Daoy (cell line): ENCODE measurements at places on chromosomes 7 and 10.

- peak; percentile 24 for DNase-seq
Measured at GRCh38 chr10:102673819-102674511, 29.7 kb downstream of the TRIM8 start.

- no peak for DNase-seq
Measured at GRCh38 chr7:17472939-17473338, 174.5 kb downstream of the AHR start.

DNA sequence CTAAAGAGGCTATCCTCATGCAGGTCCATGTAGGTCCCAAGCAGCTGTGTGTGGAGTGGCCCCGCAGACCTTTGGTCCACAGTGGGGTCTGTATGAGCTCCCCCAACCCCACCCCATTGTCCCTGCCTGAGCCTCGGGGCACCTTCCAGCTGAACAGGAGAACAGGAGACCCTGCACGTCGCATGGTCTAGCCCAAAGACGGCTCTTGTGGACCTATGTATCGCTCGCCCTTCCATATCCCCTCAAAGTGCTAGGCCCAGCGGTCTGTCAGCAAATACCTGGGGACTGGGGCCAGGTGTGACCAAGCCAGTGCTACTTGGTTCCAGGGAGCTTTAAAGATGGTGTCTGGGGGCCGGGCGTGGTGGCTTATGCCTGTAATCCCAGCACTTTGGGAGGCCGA is 43.0 kb downstream of the OAT start:
- DNase-seq = no peak

DNA sequence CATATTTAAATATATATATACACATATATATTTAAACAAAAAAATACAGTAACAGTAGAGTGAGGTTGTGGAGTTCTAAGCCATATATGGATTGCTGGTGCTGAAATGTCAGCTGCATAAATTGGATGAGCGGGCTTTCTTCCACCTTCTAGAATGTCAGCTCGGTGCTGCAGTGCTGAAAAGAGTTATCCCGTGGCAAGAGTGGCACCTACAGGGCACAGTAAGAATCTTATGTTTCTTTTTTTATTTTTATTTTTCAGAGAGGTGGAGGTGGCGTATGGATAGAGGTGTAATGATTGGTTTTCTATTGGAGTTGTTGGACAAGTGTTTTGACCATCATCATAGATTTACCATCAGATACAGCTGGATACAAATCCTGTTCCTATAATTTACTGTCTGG is 86.2 kb upstream of the DYNC1I1 start:
- peak; percentile 63 for DNase-seq

DNA sequence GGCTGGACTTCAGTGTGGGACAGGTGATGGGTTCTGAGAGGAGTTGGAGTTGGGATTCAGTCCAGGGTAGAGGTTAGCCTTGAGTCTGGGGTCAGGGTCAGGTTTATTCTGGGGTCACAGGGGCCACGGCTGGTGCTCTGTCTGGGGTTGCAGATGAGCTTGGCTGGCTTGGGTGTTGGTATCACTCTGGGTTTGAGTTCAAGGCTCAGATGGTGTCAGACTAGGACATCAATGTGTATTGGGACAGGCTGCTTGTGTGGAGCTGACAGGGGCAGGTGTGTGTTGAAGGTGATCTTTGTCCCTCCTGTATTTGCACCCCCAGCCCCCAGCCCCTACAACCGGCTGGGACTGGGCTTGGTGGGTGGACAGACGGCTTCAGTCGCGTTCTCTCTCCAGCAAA is 26.8 kb downstream of the TMEM270 start:
- DNase-seq = no peak

DNA sequence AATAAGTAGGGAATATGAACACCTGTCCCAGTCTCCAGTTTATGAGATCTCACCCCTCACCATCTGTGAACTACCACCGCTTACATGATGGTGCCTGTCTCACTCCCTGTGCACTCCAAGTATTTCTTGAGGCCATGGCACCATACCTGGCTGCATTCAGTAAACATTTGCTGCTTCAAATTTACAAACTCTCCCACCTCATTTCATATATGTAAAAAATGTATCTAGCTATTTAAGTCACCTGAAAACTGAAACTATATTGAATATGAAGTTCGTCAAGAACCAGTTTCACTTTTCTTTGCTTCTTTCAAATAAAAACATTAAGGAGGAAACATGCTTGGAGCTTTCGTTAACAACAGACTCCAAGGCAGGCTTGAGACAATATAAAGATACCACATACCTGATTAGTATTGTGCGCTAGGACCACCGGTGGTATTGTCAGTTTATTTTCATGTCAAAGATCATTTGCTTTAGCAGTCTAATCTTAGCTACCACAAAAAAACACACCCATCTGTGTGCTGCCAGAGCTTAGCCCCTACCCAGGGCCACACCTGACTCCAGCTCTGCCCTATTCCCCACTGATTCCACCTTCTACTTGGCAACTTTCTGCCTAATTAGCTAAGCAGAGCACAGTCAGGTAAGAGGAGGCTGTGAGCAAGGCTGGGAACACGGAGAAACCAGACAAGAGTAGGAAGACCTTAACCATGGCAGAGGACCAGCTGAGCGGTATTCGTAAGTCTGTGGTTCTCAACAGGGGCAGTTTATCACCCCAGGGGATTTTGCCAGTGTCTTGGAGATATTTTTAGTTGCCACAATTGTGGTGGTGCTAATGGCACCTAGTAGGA is 92.0 kb downstream of the ZFAND4 start:
- DNase-seq = no peak

DNA sequence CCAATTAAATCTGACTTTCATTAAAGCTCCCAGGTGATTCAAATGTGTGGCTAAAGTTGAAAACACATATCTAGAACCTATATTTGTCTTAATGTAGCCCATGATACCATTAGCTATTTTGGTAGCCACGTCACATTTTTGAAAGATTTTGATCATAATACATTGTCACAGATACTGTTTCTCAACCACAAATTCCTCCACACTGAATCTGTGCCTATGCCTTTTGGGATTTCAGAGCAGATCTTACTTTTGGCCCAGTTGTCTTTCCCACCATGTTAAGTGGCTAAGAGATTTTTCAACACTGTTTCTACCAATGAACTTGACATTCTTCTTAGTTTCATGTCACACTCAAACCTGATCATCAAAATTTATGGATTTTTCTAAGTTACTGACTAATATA is 47.4 kb downstream of the CH25H start:
- DNase-seq = no peak

DNA sequence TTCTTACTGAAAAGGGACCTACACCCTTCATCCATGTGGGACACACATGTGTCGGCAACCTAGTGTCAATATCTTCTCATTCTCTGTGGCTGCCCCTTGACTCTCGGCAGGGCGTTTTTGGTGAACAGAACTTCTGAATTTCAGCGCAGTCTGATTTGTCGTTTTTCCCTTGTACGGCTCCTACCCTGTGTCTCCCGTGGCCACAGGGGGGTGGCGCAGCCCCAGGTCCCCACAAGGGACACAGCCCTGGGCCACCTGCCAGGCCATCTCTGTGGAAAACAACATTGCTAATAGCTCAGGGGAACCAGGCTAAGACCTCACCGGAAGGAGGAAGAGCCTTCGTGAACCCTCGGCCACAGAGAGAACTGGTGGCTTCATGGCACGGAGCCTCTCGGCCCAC is 53.1 kb upstream of the NKX6-2 start:
- DNase-seq = no peak

DNA sequence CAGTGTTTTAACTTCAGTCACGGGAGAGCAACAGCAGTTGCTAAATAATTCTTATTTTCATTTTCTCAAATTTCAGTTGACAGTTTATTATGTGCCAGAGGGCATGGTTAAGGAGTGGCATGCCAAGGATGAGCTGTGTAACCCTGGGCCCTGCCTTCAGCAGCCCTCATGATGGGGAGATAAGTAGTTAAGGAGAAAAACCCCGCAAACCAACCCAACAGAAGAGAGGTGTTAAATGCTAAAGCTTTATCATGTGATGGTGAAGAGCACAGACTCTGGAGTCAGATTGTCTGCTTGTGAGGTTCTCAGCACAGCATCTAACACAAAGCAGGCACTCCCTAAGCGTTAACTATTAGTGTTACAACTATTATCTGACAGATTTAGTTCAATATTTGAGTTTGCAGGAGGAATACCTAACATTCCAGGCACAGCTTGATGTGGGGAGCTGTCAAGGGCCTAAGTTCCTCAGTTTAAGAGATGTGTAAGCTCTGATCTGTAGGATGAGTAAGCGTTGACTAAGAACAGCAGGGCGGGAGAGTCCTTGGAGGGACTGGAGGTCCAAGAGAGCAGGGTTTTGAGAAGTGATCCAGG is 29.6 kb downstream of the STAM start:
- peak; percentile 86 for DNase-seq

DNA sequence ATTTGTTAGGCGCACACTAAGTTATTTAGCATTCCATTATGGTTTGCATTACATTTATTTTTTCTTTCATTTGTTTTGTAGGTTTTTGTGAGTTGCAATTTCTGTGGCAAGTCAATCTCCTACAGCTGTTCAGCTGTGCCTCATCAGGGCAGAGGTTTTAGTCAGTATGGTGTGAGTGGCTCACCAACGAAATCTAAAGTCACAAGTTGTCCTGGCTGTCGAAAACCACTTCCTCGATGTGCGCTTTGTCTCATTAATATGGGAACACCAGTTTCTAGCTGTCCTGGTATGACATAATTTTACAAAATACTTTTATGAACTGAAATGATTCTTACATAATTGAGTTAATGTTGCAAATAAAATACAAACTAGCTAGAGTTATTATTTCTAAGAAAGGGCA is 29.5 kb downstream of the MIOS start:
- no peak for DNase-seq

- no peak for DNase-seq
Measured at GRCh38 chr10:20817646-20818045, 79.5 kb downstream of the NEBL start.

DNA sequence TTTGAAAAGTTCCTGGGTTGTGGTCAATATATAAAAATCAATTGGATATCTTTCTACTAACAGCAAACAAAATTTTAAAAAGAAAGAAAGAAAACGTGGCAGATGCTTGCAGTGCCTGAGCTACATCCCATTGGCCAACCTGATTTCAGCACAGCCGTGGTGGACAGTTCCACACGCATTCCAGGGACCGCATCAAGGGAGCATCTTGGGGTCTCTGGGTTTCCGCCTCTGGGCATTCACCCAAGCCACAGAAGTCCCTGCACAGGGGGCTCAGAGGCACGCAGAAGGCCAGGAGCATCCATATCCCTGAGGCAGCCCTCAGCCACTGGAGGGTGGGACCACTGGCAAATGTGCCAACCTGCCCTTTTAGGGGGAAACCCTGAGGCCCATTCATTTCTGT is 254.5 kb upstream of the RNF32 start:
- DNase-seq = peak; percentile 50

GRCh38 chr10:91665842-91666241 is 33.0 kb upstream of the PPP1R3C start:
- no peak for DNase-seq

DNA sequence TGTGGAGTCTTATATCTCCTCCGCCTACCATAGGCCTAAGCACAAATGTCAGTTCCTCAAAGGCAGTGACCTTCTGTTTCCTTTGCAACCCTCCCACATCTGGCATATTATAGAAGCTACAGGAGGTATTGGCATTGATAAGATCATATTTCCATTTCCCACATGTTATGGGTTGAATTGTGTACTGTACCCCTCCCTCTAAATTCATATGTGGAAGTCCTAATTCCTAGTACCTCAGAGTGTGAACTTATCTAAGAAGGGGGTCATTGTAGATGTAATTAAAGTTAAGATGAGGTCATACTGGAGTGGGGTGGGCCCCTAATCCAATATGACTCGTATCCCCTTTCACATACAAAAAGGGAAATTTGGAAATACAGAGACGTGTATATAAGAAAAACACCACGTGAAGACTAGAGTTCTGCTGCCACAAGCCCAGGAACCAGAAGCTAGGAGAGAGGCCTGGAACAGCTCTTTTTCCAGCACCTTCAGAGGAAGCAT is 6.1 kb upstream of the LAMB4 start:
- DNase-seq = no peak
